ENCODE measurements at places on chromosomes 4 and X.
A peak's percentile ranks its signal among the peaks of the same experiment; 100 is the strongest.

DNA sequence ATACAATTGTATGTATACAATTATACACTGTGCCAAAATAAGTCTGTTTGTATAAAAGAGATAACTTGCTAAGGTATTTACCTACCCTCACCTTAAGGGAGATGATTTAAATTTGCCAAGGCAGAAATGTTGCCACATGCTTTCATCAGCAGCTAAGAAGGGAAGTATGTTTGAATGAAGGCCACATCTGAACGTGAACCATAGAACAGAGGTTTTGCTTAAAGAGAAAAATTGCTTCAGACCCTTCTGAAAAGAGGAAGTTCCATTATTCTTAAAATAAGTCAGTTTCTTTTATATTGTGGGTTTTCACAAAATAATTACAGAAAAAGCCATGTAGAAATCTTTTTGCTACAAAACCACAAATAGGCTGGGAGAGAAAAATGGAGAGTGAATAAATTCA, 621.5 kb upstream of the HTR2C start:
- no peak for DNase-seq

- no peak for DNase-seq
Observed at GRCh38 chr4:76951672-76952010, 2.1 kb downstream of the SEPTIN11 start.

DNA sequence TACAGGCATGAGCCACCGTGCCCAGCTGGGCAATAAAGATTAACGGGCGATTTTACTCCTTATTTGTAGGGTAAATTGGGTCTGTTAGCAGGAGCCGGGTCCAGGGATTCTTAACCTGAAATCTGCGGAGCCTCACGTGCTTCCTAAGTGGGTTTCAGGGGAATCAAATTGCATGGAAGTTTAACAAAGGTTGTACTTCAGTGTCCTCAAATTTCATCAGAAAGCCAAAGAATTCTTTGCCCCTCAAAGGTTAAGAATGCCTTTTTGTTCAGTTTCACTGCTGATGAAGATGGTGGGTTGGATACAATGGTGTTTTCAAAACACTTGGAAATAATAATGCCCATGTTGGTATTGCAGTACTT, 67.9 kb downstream of the AFF1 start:
- no peak for DNase-seq

DNA sequence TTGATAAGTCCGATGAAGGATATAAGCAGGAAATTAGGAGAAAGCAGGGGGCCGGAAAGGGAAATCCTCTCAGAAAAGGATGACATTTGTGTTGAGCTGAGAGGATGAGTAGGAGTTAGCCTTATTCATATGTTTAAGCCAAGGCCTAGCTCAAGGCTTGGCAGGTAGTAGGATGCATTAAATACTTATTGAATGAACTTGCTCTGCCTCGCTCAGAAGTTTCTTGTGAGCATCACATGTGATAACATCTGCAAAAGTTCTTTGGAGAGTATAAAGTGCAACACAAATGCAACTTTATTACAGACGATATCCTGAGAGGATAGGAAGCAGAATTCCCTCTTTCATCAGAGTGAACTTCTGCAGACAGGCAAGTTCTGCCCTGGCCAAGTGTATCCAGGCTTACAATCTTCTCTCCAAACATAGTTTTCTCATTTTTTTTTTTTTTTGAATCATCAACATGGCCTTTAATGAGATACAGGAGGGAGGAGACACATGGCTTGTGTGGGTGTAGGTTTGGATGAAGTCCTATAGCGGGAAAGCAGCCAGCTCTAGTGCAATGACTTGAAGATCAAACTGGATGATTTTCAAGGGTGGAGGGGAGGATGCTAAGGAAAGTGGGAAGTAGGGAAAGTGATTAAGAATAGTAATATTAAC, 48.1 kb downstream of the LUZP4 start:
- no peak for DNase-seq

GRCh38 chr4:169795585-169795984, 37.8 kb upstream of the HPF1 start:
- DNase-seq = no peak

GRCh38 chr4:4332529-4332928, 42.5 kb downstream of the ZBTB49 start:
- no peak for DNase-seq

GRCh38 chr4:159105761-159106243, 2.9 kb downstream of the RAPGEF2 start:
- no peak for DNase-seq

DNA sequence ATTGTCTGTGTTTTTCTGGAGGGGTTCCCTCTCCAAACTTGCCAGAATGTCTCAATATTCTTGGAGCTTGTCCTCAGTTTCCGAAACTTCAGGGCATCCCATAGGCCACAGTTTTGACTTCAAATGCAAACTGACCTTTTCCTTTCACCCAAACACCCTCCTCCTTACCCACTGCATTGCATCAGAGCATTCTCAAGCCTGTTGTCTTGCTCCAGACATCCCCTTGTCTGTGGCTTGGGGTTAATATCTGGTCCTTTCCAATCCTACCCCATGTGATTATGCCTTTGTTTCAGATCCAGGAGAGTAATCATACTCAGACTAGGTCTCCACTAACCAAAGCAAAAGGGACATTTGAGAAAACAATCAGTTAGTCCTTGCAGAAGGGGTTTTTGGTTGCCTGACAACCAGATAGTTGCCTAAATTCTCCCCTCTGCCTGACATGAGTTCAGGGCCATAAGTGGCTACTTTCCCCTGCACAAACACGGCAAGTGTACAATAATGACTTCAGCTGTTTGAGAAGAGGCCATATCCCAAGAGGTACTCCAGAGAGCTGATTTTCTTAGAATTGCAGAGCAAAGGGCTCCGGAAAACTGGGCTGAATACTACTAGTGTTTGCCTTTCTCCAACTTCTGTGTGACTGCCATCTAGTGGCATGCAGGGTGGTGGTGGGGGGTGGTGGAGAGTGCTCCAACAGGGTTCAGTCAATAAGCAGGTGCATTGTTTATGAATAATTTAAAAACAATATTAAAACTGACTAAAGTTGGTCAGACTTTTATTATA, 130.2 kb downstream of the CHRDL1 start:
- DNase-seq = peak; percentile 3

DNA sequence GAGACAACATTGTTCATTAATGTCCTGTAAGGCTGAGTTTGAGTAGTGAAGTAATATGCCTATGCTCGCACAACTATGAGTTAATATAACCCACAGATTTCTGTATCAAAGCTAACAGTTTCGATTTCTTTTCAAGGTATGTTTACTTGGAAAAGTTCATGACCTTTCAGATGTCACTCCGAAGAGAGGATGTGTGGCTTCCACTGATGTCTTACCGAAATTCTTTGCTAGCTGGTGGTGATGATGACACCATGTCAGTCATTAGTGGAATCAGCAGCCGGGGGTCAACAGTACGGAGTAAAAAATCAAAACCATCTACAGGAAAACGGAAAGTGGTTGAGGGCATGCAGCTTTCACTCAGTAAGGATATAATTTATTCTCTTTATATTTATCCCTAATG, 124.9 kb downstream of the STAG2 start:
- DNase-seq = no peak

DNA sequence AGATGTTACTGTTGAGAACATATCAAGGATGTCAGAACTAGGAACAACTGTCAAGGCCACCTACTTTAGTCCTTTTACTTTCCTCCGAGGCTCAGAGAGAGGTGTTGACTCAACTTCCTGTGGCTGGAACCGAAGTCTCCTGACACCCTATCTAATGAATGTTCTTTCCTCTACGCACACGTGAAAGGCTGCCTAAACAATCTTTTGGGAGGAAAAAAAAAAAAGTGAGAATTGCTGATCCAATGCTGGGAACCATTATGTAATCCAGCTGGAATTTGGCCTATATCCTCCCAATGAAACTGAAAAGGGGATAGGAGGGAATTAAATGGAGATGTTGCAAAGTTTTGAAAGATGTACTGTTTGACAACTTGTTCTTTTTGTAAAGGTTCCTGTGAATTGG, 8.3 kb upstream of the MAP7D3 start:
- DNase-seq = no peak

DNA sequence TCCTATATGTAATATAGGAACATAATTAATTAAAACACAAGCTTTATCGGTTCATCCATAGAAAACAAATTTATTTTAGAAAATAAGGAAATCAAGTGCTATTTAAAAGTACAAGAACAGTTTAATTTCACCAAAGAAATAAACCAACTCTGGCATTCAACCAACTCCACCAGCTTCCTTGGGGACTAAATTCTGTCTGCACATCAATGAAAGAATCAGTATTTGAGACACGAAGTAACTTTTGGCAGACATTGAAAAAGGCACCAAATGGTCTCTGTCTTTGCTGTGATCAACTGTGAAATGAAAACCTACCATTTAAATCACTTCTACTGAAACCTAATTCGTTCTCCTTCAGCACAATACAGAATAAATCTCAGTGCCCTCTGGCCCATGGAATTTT, 719.7 kb upstream of the GRIA3 start:
- no peak for DNase-seq

DNA sequence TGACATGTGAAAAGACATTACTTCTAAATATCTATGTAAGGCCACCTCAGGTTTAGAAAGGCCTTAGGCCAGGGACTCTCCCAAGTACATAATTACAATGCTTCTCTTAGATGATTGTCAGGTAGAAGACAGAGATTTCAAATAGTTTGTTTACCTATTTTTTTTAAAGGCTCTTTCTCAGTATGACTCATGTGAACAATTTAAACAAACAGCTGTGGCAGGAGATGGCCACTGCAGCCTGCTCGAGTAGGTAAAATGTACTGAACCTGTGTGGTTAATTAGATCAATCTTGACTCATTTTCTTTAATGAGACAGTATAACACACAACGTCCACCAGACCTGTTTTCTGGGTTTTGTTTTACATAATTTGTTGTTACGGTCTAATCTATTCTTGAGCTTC, 50.2 kb downstream of the LEF1 start:
- DNase-seq = no peak

- no peak for DNase-seq
Observed at GRCh38 chrX:70960730-70961129, 29.8 kb upstream of the SLC7A3 start.

- no peak for DNase-seq
Observed at GRCh38 chr4:121392426-121393086, 11.7 kb upstream of the QRFPR start.

DNA sequence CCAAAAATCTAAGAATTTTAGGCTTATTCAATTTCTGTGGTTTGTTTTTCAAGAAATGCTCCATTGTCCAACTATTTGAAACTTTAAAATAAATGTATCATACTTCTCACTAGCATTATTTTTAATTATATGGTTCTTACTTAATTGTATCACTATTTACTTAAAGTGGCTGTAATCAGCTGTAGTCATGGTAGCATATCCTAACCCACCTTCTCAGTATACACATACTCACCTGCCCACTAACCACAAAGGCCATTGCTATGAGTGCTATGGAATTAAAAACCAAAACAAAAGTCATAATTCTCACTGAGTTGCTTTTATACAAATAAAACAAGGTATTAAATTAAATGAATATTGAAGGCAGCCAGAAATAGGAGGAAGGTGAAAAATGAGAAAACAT, 5.0 kb downstream of the FBXO8 start:
- DNase-seq = no peak

DNA sequence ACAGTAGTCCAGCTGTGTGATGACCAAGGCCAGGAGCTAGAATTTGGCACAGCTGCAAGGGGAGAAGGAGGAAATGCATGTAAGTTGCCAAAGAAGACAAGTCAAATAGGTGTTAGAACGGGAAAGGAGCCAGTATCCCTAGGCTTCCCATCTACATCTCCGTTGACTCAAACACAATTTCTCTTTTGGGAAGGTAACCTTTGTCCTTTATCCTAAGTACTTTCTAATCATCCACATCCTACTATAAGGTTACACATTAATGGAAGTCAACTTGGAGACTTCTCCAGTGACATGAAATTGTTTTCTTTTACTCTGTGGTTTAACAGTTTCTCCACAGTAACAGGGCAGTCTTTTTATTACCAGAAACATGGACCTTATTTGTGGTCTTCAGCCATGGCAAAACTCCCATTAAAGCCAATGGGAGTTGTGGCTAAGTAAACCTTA, 620.0 kb downstream of the ANKRD50 start:
- DNase-seq = no peak

DNA sequence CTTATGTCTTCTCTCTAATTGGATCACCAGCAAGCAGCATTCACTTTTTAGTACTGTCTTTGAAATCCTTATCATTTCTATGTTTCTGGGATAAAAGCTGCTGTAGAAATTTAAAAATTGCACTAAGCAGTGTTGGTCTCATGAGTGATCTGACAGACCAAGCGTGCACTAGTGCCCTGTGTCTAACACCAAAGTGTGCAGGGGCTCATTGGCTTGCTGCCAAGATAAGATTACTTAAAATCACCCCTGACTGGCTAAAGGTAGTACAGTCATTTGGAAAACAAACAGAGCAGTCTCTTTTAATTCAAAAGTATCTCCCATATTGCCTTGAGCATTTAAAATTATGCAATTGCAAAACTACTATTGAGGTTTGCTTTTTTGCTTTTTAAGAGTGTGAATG, 304.6 kb downstream of the ARAP2 start:
- no peak for DNase-seq

DNA sequence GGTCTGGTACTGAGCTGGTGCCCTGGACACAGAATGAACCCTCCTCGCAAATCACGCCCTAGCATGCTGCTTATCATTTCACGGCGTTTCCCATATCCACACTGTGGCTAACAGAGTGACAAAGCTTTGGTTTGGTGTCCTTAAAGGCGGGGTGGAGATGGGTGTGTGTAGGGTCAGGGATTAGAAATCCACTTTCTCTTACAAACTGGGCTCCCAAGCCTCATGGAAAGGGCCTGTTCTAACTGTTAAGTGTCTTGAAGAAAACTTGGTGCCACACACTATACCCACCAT, 735 bp upstream of the CHRDL1 start:
- no peak for DNase-seq

GRCh38 chr4:108533245-108533844, 87.0 kb upstream of the RPL34 start:
- DNase-seq = no peak

GRCh38 chr4:6184169-6184568, 16.2 kb downstream of the JAKMIP1 start:
- no peak for DNase-seq

DNA sequence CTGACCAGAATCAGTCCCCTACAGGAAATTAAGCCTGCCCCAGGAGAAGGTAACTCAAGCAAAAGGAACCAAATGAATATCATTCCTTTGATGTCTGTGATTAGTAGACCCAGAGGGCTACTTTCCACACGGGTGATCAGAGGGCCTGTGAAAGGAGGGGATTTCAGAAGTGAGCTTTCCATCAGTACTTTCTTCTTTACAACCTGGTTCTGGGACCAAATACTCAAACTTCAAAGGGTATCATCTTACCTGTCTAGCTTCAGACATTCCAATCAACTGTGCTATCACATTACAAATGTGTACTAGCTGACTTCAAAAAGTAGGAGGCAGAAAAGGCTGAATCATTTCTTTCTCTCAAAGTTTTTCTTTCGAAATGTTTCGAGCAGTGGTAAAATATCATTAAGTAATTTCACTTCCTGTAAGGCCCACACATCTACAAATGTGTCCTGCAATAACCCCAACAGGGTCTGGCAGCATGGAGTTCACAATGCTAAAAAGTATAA, 23.9 kb downstream of the ACSL4 start:
- no peak for DNase-seq

Data from NCI-H1694 (cell line).